ENCODE measurements at places on chromosomes 3 and 15.

DNA sequence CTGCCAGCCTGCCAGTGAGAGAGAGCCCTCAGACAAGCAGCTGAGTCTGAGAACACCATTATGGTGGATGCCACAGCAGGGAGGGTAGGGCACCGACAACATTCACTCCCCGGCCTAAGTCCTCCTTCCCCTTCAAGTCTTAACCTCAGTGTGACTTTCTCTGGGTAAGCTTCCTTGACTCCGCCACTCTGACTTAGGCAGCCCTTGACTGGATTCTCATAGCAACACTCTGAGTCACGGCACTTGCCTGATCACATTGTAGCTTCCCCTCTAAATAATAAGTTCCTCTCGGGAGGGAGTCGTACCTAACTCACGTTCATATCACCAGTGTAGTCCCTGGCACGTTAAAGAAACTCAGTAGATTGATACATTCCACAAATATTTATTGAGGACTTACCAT lies 180.5 kb downstream of the FOXB1 start:
- no peak for DNase-seq

DNA sequence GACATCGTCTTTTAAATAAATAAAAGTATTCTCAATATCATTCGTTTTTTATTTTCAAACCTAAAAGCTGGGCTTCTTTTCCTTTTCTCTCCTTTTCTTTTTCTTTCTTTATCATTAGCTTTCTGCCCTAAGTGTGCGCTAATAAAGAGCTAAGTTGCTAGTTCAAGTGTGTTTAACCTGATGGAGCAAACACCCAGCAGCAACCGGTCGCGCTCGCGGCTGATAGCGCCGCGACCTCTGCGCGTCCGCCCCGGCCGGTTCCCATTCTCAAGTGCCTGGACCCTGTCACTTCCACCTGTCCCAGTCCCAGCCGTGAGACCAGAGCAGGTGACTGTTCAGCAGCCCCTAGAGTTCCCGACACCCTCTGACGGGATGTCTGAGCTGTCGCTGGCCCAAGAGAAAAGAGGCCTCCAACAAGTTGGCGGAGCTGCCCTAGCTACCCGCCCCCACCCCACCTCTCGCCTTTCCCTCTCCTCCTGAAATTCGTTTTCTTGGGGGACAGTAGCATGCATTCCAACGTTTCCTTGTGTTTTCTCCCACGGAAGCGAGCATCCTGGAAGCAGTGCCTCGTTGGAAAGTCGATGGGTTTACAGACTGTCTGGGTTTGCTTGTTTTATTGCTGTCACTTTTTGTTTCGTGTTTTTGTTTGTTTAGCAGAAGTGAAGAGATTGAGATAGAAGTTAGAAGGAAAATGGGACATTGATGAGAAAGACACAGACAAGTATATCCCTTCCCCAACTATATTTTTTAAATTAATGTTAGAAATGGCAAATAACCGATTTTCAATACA lies 3.1 kb upstream of the MECOM start:
- DNase-seq: no peak

GRCh38 chr3:63168179-63168578 lies 109.9 kb upstream of the SYNPR start:
- DNase-seq: no peak

- no peak for DNase-seq
Observed at GRCh38 chr3:64600246-64600950, 87.4 kb downstream of the ADAMTS9 start.

GRCh38 chr3:162217647-162218046 lies 721.0 kb downstream of the OTOL1 start:
- no peak for DNase-seq

- no peak for DNase-seq
Observed at GRCh38 chr3:10716964-10717363, 99.1 kb upstream of the SLC6A11 start.

GRCh38 chr3:88626456-88627120 lies 476.8 kb downstream of the C3orf38 start:
- DNase-seq: no peak
